NCI-H1436 (cell line): ENCODE measurements at places on chromosomes 3 and 15.

DNA sequence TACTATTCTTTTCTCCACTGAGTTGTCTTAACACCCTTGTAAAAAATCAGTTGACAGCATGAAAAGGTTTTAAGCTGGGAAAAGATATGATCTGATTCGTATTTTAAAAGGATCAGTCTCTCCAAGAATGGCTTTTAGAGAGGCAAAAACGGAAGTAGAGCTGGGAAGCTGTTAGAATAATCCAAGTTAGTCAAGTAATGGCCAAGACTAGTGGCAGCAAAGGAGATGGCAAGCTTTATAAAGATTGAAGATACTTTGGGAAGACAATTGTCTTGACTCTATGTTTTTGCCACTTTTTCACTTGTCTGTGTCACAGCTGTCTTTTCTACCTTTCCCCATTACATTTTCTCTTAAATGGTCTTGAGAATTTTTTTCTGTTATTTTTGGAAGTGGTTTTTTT lies 243.5 kb upstream of the MANF start:
- DNase-seq: no peak

DNA sequence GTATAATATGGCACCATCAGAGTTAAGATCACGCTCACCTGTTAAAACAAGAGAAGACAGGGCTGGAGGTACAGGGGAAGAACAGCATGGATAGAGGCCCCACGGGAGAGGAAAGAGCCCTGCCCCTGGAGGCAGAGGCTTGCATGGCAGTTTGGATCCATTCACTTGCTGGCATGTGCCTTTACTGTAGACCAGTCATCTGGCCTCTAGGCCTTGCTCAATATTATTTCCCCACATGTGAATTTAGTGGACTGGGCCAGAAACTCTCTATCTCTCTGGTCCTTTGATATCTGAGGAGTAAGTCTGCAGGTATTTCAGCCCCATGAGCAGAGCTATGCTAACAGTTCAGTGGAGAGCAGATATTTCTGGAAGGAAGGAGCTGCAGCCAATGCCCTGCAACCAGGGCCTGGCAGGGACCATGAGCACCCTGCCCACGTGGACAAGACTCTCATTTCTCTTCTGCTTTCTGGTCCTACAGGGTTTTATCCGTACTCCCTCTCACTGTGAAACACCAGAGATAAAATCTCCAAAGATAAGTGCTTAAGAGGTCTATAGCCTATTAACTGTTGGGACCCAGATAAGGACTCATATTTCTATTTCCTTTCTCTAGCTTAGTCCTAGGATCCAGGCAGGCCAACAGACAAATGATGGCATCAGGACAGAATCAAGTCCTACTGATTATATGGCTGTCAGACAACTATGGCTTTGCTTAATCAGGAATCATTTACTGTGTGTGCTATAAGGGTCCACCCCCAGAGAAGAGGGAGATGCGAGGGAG lies 65.0 kb downstream of the CLDN11 start:
- no peak for DNase-seq

DNA sequence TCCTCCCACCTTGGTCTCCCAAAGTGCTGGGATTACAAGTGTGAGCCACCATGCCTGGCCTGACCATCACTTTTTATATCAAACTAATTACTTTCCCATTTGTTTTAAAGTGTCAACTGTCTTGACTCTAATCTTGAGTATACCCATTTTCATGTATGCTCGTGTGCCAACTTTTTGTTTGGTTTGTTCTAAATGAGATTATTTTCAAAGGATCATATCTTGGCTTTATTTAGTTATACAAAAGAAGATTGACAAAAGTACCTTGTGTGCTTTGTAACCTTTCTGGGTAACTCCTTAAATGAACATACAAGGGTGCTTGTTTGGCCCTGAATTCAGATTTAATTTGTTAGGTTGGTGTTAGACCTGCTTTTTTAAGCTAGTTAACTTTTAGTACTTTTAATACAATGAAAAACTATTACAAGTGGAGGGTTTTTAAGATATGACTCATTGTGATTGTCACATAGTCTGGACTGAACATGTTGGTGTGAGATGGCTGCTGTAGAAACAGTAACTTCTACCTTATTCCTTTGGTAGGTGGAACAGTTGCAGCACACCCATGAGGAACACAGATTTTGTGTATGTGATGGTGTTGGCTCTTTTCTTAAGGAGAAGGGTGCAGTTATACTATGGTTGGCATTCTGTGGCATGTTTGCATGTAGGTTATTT lies 10.7 kb downstream of the KIF23 start:
- DNase-seq: no peak

DNA sequence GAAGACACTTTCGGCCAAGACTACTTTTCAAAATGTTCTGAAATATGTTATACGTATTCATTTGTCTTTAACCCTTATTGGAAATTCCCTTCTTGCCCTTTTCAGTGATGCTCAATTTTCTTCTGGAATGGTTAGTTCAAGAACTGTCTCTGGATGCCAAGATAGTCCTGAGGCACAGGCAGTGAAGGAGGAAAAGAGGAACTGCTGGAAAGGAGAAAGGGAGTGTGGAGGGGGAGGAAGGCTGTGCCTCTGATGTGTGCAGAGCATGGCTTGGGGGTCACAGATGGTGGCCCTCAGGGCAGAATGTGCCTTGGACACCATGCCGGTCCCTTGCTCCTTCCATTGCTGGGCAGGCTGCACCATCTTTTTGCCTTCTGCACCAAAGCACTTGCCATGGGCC lies 73.7 kb downstream of the CEP63 start:
- DNase-seq: no peak

GRCh38 chr3:183697610-183698317 lies at the start of gene YEATS2:
Gene YEATS2, plus strand, starts transcription at chr3:183697797. Its CDS starts 17,366 bp downstream, at chr3:183715163.
- peak; percentile 78 for DNase-seq

- no peak for DNase-seq
Observed at GRCh38 chr3:45011756-45012508, 14.2 kb upstream of the CLEC3B start.

- DNase-seq: no peak
Observed at GRCh38 chr3:64267721-64268604, 42.7 kb upstream of the PRICKLE2 start.

GRCh38 chr3:184910664-184911063 lies 98.7 kb downstream of the VPS8 start:
- DNase-seq: no peak

DNA sequence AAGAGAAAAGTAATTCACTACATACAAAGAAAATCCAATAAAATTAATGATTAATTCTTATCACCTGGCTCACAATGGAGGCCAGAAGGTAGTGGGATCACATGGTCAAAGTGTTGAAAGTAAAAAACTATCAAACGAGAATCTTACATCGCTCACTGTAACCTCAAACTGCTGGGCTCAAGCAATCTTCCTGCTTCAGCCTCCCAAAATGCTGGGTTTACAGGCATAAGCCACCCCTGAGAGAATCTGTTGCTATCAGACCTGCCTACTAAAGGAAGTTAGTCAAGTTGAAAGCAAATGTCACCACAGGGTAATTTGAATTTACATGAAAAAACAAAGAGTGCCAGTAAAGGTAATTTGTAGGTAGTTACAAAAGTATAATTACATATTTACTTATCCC lies 103.3 kb downstream of the PCCB start:
- no peak for DNase-seq

DNA sequence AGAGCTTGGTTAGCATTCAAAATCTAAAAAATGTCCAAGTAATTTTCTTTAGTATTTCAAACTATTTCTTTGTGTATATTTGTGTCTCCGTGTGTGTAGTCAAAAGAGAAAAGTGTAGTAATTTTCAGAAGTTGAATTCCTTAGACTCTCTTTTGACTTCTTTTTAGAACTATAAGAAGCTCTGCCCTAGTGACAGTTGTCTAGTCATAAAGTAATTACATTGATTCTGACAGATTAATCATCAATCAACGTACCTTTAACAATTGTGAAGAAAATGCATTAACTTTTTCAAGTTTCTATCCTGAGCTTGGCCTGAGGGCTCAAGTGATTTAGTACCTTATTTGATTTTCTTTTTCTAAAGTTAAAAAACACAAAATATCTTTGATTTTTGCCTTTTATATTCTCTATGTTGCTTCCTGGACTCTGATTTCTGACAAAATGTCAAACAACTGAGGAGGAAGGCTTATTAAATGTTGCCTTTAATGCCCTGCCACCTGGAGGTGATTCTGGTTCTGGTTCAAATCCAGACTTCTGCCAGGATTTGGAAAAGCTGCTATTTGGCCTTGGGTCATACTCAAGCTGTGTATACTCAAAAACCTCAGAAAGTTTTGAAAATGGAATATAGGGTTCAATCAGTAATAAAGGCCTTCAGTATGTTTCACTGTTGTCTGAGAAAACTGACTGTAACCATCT lies 653.6 kb downstream of the NSUN3 start:
- no peak for DNase-seq

DNA sequence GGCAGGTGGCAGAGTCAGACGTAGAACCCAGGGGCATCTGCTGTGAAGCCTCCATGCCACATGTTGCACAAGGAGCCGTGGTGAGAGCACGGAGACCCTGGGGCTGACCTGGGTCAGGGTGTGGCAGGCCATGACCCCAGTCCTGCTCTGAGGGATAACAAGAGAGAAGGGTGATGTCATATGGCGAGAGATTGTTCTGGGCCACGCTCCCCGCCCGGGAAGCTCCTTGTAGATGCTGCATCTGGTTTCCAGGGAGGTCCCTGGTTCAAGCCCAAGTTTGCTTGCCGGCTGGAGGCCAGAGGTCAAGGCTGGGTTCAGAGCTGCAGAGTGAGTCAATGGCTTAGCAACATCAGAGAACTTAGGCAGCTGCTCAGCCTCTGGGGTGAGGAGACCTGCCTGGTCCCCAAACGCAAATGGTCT lies 17.3 kb downstream of the FGD5 start:
- DNase-seq: no peak

- no peak for DNase-seq
Observed at GRCh38 chr3:47011371-47011770, 31.9 kb downstream of the NBEAL2 start.

DNA sequence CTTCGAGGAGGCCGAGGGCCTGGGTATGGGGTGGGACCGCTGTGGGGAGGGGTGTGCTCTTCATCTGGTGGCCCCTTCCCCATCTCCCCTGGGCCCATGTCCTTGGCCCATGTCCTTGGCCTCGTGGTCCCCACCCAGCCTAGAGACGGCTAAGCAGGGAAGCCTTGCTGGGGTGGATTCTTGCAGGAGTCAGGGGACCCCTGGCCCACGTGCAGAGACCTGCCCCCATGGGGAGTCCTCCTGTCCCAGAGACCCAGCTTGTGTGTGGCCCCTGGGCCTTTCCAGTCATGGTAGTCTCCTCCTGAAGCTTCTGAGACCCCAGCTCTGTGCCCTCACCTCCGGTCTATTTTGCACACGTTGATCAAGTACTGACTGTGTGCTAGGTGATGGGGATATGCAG lies 97.4 kb downstream of the TBC1D2B start:
- DNase-seq: no peak

- no peak for DNase-seq
Observed at GRCh38 chr3:31934018-31934417, 47.0 kb downstream of the OSBPL10 start.

DNA sequence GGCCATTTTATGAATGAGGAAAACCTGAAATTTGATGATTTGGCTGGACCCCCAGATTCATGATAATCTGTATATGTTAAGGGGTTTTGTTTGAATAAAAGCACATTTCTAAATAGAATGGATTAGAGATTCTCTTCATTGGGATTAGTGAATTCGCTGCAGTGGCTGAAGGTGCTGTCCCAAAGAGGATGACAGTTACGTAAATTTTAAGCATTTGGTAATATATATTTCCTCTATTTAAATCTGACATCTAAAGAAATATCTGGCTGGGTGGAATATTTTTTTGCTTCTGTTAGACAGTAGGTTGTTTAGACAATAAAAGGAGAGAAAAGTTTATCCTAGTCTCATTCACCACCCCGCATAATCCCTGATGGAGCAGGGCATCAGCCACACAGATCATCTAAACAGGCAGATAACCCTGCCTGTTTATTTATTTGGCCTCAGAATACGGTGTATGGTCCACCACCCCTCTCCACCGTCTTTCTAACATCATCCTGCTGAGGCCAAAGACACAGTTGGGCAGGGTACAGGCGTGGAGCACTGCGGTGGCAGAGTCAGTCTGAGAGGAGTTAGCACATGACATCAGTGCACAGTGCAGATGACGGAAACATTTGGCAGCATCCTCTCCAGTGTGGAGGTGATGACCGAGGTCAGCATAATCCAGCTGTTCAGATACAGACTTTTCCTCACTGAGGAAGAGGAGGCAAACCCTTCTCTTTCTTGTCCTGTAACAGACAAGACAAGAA lies 20.4 kb upstream of the NFKBIZ start:
- no peak for DNase-seq

GRCh38 chr3:171640520-171641412 lies 169.5 kb downstream of the PLD1 start:
- DNase-seq: no peak

DNA sequence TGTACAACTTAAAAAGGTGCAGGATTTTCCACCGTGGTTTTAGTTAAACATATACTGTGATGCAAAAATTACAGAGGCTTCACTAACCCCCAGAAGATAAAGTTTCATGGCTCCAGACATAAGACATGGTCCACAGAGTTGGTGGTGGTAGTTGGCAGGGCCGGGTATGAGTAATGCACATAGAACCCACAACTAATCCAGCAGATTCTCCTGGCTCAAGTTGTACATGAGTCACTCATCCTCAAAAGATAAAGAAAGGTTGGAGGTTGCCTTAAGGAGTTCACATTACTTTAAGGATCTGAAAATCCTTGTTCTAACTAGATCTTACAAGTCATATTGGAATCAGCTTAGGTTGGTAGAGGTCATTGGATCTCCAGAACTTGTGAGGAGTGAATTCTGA lies 98.3 kb upstream of the ZBTB20 start:
- no peak for DNase-seq

DNA sequence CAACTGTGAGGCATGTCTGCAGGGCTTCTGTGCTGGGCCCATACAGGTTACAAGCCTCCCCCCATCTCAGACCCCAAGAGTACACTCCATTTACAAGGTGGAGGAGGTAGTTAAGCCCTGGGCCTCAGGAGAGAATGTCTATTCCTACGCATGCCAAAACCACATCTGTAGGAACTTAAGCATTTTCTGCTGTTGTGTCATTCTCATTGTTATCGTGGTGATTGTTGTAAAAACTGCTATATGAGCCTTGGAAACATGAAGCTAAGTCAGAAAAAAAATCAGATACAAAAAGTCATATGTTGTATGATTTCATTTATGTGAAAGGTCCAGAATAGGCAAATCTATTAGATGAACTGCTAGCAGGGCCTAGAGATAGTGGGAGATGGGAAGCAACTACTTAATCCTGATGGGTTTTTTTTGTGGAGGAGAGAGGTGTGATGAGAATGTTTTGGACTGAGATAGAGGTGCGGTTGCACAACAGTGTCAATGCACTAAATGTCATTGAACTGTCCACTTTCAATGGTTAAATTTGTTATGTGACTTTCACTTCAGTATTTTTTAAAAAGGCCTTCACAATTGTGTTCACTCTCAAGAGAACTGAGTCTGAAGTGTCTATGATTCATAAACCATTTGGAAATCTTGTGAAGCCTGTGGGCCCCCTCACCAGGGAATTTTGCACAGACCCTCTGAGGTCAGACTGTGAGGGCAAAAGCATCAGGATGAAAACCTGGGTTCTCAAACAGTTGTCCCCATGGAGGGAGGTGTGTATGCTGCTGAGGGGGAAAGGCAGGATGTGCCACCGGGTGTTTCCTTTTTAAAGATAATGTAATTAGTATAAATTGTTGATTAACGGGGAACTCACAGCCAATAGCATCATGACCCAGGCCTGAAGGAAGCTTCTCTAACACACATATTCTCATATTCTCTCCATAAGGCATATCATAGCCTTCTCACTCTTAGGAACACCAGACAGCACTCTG lies 3.2 kb downstream of the RTP3 start:
- DNase-seq: no peak
